GM12878 (cell line): ENCODE measurements at places on chromosomes 12 and 14. TPM values are rescaled to one million over a fixed set of nuclear protein-coding genes. Genes with fewer than 3 reads are reported as not detected.
A peak's percentile ranks its signal among the peaks of the same experiment; 100 is the strongest.

Gene AMDHD1
- 0.15 TPM in 1 of 2 replicates, not detected in the other for total RNA-seq

DNA sequence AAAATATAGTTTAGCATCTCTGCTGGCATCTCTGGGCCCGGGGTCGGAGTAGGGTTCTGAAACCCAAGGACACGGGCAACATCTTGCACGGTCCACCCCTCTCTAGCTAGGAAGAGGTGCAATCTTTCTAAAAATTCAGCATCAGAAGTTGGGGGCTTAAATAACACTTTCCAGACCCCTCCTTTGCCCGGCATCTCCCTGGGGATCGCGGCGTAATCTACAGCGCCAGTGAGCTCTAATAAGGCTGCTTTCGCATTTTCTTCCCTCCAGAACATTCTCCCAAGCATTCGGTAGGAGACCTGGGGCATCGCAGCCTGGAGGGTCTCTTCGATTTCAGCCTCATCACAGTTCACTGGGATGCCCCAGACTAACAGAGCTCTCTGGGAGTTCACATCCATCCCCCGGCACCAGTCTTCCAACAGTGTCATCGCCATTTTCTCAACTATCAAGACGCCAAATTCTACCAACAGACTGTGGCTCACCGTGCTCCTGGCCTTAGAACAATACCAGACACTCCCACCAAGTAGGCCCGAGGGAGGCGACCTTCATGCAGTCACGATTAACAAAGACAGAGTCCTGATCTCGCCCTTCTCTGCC is 880 bp downstream of the PNMA1 start:
- H3K36me3 ChIP-seq = peaks cover 7% of the 10 kb centered on the region
- no peak for DNase-seq
- peak overlapping the region; percentile 63 for H3K27ac ChIP-seq
- peak overlapping the region; percentile 89 for H3K4me3 ChIP-seq
- H3K4me1 ChIP-seq = peaks cover 4% of the 10 kb centered on the region

Gene TSPAN8
- total RNA-seq = 0.27 and 0.49 TPM in 2 replicates

GRCh38 chr12:65584016-65584415 is 240.3 kb upstream of the HMGA2 start:
- H3K4me1 ChIP-seq = no peaks in the 10 kb centered on the region
- no peak overlapping the region for H3K4me3 ChIP-seq
- H3K27ac ChIP-seq = no peak overlapping the region
- H3K27me3 ChIP-seq = no peaks in the 10 kb centered on the region
- no peaks in the 10 kb centered on the region for H3K36me3 ChIP-seq

Gene HCAR2
- 0.13 and 0.28 TPM in 2 replicates for total RNA-seq

DNA sequence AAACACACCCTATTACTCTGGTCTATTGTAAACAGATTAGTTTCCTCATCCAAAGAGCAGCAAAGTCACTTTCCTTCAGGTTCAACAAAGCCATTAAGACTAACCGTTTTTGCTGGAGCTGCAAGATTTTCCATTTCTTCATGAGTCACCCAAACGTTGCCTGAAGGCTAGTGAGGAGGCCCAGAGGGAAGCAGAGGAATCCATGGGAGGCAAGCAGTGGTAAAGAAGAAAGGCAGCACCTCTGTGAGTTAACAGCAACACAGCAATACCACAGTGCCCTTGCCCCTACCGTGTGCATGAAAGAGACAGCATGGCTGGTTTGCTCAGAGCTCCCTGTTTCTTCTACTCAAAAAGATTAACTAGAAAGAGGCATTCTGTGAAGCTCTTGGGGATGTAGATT is 206.3 kb downstream of the ACSS3 start:
- H3K36me3 ChIP-seq = no peaks in the 10 kb centered on the region
- H3K4me1 ChIP-seq = no peaks in the 10 kb centered on the region
- H3K27ac ChIP-seq = no peak overlapping the region
- H3K4me3 ChIP-seq = no peak overlapping the region

- H3K27me3 ChIP-seq = no peaks in the 10 kb centered on the region
- H3K4me3 ChIP-seq = no peak overlapping the region
- DNase-seq = no peak
- no peak overlapping the region for H3K27ac ChIP-seq
These were observed 4.9 kb upstream of the RNASE1 start for GRCh38 chr14:20807304-20808161.

Gene GXYLT1
- 8.7 and 9.4 TPM in 2 replicates for total RNA-seq

DNA sequence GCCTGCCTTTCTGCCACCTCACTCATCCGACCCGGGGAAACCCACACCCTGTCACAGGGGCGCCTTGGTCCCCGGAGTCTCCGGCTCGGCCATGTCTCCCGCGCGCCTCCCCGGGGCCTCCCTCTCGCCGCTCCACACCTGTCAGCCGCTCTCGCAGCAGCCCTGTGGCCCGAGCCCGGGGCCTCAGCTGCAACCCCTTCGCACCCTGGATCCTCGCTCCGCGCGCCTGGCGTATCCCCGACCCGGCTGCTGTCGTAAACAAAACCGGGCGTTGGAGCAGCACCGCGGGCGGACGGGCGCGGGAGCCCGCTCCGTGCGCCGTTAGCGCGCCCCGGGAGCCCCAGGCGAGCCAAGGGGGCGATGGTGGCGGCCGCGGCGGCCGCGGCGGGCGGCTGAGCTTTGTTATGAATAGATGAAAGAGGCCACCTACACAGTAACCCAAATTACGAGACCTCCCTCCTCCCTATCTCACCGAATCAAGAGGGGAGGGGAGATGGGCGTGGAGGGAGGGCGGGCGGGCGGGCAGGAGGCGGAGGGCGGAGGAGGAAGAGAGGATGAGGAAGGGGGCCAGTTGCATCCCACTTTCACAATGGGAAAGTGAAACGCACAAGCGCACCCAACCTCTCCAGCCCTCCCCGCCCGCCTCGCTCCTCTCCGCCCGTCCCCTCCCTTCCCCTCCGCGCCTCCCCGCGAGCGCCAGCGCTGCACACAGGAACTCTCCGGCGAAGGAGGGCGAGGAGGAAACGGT is at the start of gene PLXNC1:
TSS of gene PLXNC1 (plus strand) at position 587 of the 748 bp plus-strand sequence. CDS start 395 bp downstream, outside the sequence.
- DNase-seq = no peak
- H3K4me1 ChIP-seq = peaks cover 13% of the 10 kb centered on the region
- H3K27me3 ChIP-seq = no peaks in the 10 kb centered on the region
- no peaks in the 10 kb centered on the region for H3K36me3 ChIP-seq

DNA sequence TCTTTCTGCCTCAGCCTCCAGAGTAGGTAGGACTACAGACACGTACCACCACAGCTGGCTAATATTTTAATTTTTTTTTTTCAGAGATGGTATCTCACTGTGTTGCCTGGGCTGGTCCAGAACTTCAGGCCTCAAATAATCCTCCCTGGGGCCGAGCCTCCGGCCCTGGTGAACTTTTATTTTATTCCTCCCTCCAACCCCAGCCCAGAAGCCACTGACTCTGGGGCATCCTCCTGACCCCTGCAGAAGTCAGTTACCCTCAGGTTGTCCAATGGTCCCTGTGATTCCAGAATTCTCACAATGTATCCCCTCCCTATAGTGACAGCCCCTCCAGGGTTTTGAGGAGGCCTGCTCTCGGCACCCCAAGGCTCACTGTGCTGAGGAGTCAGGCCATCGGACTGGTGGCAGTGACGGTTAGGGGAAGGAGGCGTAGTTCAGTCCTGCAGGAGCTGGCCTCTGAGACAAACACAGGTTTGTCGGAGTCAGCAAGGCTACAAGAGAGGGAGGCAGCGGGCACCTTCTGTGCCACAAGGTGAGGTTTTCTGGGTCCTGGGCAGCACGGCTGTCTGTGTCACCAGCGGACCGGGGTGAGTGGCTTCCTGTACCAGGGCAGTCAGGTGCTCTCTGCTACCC is 19.4 kb upstream of the FIGNL2 start:
- no peak overlapping the region for H3K27ac ChIP-seq
- H3K4me1 ChIP-seq = no peaks in the 10 kb centered on the region
- H3K4me3 ChIP-seq = no peak overlapping the region
- H3K36me3 ChIP-seq = no peaks in the 10 kb centered on the region

Gene SLC38A4
- total RNA-seq = 0.16 and 0.23 TPM in 2 replicates

Gene OTX2
- total RNA-seq = 0.27 TPM in 1 of 2 replicates, not detected in the other

DNA sequence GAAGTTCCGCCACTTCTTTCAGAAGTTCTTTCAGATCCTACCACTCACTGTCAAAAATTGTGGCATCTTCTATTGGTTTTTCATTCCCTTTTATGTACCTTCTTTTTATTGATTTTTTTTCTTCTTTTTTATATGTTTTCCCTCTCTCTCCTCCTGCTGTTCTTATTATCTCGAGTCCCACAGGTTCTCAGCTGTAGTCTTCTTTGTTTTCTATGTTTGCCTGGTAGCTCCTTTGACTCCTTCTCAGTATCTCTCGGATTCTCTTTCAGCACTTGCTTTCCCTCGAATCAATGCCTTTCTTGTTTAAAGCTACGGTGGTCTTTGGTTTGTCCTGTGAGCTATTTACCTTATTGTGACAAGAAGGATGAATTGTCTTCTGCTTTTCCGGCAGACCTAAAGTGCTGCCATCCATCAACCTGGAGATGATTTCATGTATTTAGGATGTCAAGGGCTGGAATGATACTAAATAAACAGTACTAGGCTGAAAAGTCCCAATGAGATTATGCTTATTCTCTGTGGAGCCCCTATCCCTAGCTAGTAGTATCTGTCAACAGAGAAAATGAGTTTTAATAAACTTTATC is 541.7 kb downstream of the NOVA1 start:
- no peaks in the 10 kb centered on the region for H3K4me1 ChIP-seq
- no peaks in the 10 kb centered on the region for H3K27me3 ChIP-seq
- no peak for DNase-seq
- no peaks in the 10 kb centered on the region for H3K36me3 ChIP-seq

DNA sequence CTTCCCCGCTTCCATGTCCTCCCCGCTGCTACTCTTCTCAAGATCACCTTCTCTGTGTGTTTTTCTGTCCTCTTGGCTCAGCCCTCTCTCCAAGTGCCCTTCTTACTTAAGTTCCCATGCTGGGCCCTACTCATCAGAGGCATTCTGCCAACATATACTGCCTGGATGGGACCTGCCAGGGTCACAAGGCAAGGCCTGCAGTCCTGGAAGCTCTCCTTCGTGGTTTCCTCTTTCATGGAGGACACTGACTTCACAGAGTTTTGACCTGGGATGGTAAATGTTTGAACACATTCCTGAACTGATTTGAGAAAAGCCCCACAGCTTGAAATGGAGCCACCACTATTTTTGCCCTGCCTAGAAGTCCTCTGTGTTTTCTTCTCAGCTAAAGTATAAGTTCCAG is 140.9 kb downstream of the TMEM30B start:
- no peak overlapping the region for H3K4me3 ChIP-seq
- no peaks in the 10 kb centered on the region for H3K27me3 ChIP-seq
- DNase-seq = no peak
- no peaks in the 10 kb centered on the region for H3K36me3 ChIP-seq
- H3K4me1 ChIP-seq = no peaks in the 10 kb centered on the region

GRCh38 chr12:116539905-116540482 is 19.2 kb upstream of the MAP1LC3B2 start:
- no peak for DNase-seq
- H3K4me1 ChIP-seq = peaks cover 34% of the 10 kb centered on the region
- no peak overlapping the region for H3K27ac ChIP-seq
- H3K36me3 ChIP-seq = no peaks in the 10 kb centered on the region
- H3K27me3 ChIP-seq = no peaks in the 10 kb centered on the region
- H3K4me3 ChIP-seq = no peak overlapping the region

DNA sequence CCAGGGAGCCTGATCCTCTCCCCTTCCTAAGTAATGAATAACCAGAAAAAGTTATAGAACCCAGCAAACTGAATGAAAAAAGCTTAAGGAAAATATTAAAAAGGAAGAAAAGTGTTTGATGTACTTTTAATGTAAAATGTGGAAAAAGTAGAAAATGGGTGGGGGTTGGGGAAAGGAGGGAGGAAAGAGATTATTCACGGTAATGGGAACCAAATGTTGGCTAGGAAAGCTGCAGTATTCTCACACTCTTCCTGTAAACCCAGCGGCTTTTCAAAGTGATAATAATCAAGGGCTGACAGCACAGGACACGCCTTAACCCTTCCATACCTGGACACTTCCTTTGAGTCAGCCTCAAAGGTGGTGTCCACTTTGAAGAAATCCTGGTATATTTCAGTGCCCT is 139.2 kb downstream of the TGFB3 start:
- H3K4me1 ChIP-seq = no peaks in the 10 kb centered on the region
- no peak overlapping the region for H3K4me3 ChIP-seq
- H3K27me3 ChIP-seq = no peaks in the 10 kb centered on the region
- no peak overlapping the region for H3K27ac ChIP-seq

DNA sequence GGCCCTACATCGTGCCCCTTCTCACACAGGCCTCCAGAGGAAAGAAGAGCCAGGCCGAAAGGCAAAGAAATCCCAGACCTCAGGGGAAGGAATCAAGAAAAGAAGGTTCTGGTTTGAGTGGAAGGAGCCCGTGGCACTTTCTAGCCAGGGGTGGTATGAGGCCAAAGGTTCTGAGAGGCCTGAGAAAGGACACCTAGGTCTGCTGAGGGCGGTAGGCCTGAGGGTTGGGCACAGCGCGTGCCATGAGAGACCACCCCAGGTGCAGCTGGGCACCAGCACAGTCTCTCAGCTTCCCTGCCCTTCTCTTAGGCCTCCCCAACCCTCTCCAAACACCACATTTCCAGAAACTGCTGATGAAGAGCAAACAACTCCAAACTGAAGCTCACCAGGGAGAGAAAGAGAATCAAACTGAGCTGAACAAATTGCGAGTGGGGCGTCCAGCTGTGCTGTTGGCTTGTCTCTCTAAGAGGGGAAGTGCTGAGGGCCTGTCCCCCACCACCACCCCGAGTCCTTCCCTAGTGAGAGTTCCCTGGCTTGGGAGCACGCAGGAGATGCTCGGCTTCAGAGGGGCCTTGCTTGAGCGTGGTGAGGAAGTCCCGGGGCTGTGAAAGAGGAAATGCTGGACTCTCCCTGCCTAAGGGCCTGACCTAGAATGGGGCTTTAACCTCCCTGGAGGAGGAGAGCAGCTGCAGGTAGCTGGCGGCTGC is 184.8 kb downstream of the ZFP36L1 start:
- no peaks in the 10 kb centered on the region for H3K36me3 ChIP-seq
- no peak overlapping the region for H3K27ac ChIP-seq
- H3K4me3 ChIP-seq = no peak overlapping the region
- no peaks in the 10 kb centered on the region for H3K4me1 ChIP-seq

GRCh38 chr12:116299665-116300328 is 22.3 kb upstream of the MED13L start:
- H3K27me3 ChIP-seq = no peaks in the 10 kb centered on the region; the same call in 1 of the 2 replicates
- H3K36me3 ChIP-seq = no peaks in the 10 kb centered on the region
- no peaks in the 10 kb centered on the region for H3K4me1 ChIP-seq
- no peak for DNase-seq
- no peak overlapping the region for H3K4me3 ChIP-seq
